ENCODE measurements at places on chromosomes 12 and 14. TPM values are rescaled to one million over a fixed set of nuclear protein-coding genes. Genes with fewer than 3 reads are reported as not detected.

Gene TMEM229B
- total RNA-seq = 0.79 TPM

Gene LPAR5
- total RNA-seq = 8.9 TPM

Gene IL23A
- total RNA-seq = 138 TPM

- H3K4me3 ChIP-seq = no peak overlapping the region
- no peaks in the 10 kb centered on the region for H3K36me3 ChIP-seq
- no peak for DNase-seq
- no peaks in the 10 kb centered on the region for H3K27me3 ChIP-seq
- no peaks in the 10 kb centered on the region for H3K4me1 ChIP-seq
- no peak overlapping the region for H3K27ac ChIP-seq
Observed at GRCh38 chr14:41449066-41449465, 157.6 kb upstream of the LRFN5 start.

DNA sequence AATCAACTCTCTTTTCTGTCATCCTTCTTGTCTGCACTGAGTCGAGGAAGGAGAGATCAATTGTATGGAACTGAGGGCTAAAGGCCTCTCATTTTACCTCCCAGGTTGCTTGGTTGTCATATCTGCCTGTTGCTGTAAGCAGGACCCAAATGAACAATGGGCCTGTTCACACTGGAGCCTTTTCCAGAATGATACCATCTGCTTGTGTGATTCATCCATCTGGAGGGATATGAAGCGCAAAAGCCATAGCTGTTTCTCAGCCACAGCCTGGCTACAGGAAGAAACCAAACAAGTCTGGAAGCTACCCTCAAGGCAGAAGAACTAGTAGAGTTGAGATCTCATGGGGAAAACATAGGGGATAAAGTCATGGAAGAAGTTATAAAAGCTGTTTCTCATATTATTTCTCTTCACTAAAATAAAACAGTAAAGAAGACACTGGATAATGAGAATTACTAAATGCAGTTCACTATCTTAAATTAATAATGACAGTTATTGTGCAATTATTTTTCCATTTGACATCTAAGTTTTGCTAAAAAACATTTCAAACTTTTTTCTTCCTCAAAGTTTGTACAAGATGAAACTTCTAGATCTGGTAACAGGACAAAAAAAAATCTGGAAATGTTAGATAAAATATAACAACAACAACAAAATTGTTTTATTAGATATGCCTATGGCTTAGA is 106.3 kb downstream of the SPTSSA start:
- H3K36me3 ChIP-seq = no peaks in the 10 kb centered on the region
- H3K27ac ChIP-seq = no peak overlapping the region
- H3K4me3 ChIP-seq = no peak overlapping the region

GRCh38 chr12:93116632-93117031 is 187.5 kb upstream of the EEA1 start:
- no peak overlapping the region for H3K27ac ChIP-seq
- H3K4me1 ChIP-seq = no peaks in the 10 kb centered on the region
- H3K27me3 ChIP-seq = no peaks in the 10 kb centered on the region
- H3K36me3 ChIP-seq = no peaks in the 10 kb centered on the region
- H3K4me3 ChIP-seq = no peak overlapping the region
- DNase-seq = no peak

- no peaks in the 10 kb centered on the region for H3K4me1 ChIP-seq
- H3K27ac ChIP-seq = no peak overlapping the region
- no peaks in the 10 kb centered on the region for H3K36me3 ChIP-seq
- H3K27me3 ChIP-seq = peaks cover 34% of the 10 kb centered on the region
Observed at GRCh38 chr14:99378782-99379214, 101.9 kb downstream of the SETD3 start.

DNA sequence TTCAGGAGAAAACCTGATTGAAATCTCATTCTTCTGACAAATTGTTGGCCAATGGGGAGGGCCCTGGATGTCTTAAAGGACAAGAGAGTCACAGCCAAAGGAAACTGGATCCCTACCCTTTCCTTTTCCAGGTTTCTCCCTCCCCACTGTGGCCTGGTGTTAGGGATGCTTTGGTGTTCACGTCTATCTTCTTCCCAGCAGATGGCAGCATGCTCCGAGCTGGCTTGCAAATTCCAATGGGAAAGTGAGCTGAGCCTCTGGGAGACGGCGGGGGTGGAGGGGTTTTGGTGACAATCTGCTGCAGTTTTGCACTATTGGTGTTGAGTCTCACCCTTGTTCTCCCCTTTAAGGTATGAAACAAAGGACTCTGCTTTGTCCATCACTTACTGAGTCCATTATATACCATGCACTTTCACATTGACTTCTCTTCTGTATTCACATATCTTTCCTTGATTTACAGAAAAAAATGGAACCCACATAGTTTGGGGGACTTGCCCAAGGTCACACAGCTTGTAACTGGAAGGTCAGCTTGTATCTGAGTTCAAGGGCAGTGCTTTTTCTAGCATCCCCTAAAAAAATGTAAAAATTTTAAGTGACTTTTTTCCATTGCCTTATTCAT is 39.3 kb downstream of the CCDC177 start:
- no peak overlapping the region for H3K27ac ChIP-seq
- no peak overlapping the region for H3K4me3 ChIP-seq
- peaks cover 32% of the 10 kb centered on the region for H3K27me3 ChIP-seq
- H3K4me1 ChIP-seq = no peaks in the 10 kb centered on the region

GRCh38 chr14:88255798-88256197 is 67.3 kb downstream of the KCNK10 start:
- peaks cover 34% of the 10 kb centered on the region for H3K27me3 ChIP-seq
- DNase-seq = no peak
- no peak overlapping the region for H3K4me3 ChIP-seq
- H3K36me3 ChIP-seq = no peaks in the 10 kb centered on the region
- no peak overlapping the region for H3K27ac ChIP-seq

DNA sequence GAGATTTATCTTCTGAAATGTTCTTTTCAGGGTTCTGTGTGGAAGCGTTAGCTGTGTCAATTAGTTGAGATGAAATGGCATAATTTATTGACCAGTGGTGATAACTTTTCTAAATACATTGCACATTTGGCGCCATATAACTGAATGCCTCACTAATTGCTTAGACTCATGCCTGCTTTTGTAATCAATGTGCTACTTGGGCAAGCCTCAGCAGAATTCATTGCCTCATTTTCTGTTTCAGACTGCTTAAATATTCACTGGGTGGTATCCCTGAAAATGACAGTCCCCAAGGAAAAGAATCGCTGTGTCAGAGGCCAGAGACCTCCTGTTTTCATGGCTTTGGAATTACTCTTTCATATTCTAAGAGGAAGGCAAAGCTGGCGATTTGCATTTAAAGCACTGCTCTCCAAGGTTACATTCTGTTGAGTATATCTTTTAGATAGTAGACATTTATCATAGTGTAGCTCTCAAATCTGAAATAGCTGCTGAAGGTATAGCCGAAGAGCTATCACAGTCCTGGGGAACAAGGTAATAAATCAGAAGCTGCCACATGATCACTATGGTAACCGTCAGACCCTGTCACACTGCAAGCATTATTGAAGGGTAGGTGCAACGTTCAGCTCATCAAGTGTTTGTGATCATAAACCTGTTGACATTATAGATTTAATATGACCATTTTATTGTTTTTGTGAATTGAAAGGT is 297.3 kb upstream of the E2F7 start:
- no peak overlapping the region for H3K27ac ChIP-seq
- DNase-seq = no peak
- no peaks in the 10 kb centered on the region for H3K4me1 ChIP-seq
- no peaks in the 10 kb centered on the region for H3K27me3 ChIP-seq
- H3K4me3 ChIP-seq = no peak overlapping the region
- no peaks in the 10 kb centered on the region for H3K36me3 ChIP-seq

Data from activated T-cell treated with anti-CD3 and anti-CD28 coated beads, Interleukin-2, amount 50 U/mL, for 72 hours (primary cell).